ENCODE measurements at places on chromosomes 3 and 15.

GRCh38 chr3:32930161-32930560 is 21.3 kb upstream of the CCR4 start:
- no peak for DNase-seq

DNA sequence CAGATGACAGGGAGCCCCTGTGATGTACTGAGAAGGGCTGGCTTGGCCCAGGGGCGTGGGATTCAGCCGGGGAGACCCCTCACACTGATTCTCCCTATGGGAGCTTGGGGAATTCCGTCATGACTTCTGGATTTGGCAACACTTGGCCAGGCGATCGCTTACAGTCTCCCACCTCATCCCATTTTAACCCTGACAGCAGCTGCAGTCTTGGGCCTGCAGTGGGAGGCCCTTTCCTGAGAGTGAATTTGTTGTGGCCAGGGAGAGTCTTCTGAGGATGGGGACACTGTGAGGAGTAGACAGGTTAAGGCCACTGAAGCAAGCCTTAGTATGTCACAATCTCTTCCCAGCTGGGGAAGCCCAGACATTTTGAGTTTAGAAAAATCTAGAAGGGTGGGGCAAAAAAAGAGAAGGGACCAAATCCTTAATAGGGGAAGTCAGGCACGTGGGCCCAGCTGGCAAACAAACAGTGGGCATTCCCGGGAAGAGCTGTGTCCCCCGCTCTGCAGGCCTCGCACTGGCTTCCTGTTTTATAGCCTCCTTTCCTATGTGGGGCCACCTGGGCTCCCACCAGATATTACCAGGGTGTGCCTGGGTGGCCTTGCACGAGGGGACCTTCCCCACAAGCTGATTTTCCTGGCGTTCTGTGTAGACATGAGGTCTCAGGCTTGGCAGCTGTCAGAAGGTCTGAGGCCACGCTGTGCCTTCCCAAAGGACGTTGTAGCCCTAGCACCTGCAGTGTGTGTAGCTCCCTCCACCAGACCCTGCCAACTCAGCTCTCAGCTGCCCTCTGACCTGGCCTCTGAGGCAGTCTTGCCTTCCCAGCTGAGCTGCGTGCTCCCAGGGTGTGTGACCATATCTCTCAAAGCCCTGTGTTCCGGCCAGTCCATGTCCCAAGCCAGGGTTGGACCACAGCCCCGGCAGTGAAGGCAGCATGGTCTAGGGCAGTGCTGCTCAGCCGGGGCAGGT is 64.5 kb downstream of the FEM1B start:
- peak; percentile 85 for DNase-seq

DNA sequence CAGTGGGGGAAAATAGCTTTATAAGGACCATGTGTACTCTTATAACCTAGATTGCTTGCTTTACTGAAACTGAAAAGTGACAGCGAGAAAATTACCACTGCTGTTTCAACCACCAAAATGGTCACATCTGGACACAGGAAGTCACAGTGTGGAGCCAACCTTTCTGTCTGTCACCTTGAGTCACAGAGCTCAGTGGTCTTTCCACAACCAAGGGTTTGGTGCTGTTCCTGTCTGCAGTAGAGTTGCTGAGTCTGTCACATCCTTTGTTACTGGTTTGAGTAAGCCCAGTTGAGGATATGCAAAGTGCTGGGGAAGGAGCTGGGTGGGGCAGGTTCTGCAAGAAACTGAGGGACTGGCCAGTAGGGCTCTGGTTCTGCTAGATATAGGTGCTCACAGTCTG is 139.1 kb upstream of the EIF1B start:
- no peak for DNase-seq

- DNase-seq: peak; percentile 92
Observed at GRCh38 chr3:141368062-141368924, at the start of gene ZBTB38. ZBTB38 (plus strand) TSS chr3:141368504; CDS start chr3:141442389, 73,885 bp downstream.

DNA sequence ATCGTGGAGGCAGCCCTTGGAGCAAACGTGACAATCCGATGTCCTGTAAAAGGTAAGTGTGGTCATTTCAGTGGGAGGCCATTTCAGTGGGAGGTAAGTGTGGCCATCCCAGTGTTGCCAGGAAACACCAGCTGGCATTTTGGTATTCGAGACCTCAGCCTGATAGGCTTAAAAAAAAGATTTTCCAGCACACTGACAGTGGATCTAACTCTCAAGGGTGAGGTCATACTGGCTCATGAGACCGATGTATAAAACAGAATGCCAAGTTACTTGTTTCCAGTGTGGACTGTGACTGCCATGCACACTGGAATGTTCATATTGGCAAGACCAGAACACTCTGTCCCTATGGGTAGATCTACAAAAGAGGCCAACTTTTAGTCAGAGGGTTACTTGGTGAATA is 244.4 kb upstream of the GOLGA6L4 start:
- DNase-seq: no peak

DNA sequence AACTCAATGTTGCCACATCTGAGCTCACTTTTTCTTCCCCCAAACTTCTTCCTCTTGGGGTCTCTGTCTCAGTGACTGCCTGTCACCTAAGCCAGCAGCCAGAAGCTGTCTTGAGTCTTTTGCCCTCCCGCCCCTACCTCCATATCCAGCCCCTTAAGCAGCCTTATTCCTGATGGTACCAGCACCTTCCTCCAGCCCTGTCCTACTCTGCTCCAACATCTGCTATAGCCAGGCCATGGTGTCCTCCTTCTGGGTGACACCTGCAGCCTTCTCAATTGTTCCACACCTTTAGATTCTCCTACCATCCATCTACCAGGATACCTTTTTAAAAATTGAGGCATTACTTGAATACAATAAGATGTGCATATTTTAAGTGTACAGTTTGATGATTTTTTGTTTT is 53.8 kb downstream of the EPHB3 start:
- no peak for DNase-seq

DNA sequence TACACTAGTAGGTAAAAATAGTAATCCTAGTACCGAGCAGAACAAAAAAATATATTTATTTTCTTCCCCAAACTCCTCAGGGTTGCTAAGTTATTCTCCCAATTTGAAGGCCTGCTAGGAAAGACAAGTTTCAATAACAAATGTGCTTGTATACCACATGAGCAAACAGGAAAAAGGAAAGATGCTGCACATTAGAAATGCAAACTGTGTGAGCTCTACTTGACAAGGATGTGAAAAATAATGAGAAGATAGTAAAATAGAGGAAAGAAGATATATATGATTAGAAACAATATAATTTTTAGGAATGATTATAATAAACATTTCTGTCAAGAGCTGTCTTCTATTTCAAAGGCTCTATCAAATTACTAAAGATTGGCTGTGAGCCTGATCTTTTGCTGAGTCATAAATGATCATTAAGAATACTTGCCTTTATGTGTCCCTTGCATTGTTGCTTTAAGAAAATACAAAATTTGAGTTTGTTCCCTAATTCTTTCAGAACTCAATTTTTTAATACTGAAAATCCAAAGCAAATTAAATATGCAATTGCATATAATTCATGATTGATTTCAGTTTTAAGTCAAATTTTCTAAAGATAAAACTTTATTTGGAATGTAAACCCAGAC is 174.2 kb downstream of the NEK10 start:
- DNase-seq: no peak

DNA sequence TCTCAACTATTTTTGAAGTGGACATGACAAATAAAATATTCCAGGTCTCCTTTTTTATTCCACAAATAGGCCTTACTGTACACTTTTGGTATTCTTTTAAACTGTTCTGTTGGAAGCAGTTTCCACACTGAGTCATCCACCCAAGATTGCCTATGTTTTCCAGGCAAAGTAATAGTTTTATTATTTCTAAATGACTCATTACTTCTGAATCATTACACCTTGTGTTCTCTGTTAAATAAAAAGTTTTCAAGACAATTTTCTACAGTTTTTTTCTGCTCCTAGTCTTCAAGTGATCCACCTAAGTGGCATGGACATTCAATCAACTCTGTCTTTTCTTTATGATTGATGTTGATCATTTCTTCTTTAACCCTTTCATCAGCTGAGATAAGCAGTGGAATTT is 26.5 kb downstream of the PPP2R3A start:
- peak; percentile 18 for DNase-seq

GRCh38 chr3:58432905-58433304 is 727 bp downstream of the PDHB start:
- no peak for DNase-seq
